CD4-positive, alpha-beta T cell treated with Interferon gamma for 1 hour (primary cell): ENCODE measurements at places on chromosomes 2 and 18.

DNA sequence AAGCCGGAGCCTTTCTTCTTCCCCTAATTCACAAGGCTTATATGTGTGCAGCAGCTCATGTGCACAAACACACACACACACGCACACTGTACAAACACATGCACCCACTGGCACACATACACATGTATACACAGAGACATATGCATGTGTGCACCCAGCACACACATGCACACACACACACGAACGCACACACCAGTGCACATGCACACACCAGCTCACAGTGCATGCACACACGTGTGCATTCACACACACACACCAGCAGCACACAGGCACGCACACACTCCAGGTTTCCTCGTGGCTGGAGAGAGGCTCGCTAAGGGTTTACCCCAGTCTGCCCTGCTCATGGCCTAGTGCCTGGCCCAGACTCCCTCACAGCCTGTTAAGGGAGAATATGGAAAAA, 234.0 kb downstream of the EIPR1 start:
- DNase-seq: no peak

DNA sequence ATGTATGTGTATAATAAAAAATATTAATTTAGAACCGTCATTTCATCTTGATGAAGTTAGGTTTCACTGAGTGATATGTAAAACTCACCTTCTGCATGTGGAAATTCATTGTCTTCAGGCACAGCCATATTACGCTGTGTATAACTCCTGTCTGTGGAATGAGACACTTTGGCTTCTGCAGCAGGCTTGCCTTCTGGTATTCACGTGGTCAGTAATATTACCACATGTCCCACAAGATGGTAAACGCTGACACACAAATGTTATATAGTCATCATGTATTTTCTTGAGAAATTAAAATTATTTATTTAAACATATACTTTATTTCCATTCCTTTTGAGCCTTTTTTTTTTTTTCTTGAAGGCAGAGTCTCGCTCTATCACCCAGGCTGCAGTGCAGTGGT, 25.1 kb upstream of the AAK1 start:
- DNase-seq: no peak

DNA sequence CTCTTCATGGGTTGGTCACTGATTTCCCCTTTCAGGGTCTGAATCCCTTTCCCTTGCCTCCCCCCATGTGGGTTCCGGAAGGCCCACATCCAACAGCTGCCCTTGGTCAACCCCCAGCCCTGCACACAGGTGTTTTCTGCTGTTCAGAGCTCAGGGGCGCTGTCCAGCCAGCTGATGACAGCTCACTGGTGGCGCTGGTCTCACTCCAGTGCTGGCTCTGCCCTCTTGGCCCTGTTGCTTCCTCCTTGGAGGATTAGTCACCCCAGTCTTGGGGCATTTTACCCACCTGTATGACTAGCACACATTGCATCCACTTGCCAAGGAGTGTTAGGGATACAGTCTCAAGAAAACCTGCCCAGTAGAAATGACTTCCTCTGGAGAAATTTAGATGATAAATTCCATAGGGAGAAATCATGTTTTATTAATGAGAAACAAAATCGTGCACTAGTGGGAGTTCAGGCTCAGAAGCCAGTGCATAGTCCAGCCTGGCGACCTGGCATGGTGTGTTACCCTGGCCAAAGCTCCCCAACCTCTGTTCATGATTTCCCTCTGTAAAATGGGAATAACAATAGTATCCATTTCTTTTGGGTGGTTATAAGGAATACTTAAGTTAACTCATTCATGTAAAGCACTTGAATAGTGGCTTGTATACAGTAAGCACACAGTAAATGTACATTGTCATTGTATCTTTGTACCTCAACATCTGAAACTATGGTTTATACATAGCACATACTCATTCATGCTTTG, 21.6 kb downstream of the CRIM1 start:
- DNase-seq: no peak

- DNase-seq: no peak
Observed at GRCh38 chr2:69716555-69717120, 25.3 kb upstream of the ANXA4 start.

DNA sequence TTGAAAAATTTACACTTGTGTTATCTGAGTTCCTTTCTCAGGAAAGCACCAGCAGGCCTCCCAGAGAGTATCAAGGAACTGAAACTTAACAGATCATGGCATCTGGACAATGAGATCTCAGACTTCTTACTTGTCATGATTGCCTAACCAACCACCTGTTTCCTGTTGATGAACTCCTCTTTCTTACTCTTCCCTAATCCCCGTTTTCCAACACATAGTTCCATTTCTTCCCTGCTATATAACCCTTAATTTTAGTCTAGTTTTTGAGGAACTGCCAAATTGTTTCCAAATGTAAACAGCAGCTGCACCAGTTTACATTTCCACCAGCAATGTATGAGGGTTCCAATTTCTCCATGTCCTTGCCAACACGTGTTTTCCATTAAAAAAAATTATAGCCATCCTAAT, 6.1 kb upstream of the FAM171B start:
- DNase-seq: no peak

GRCh38 chr2:219131327-219131726, 29.3 kb downstream of the NHEJ1 start:
- DNase-seq: no peak

- no peak for DNase-seq
Observed at GRCh38 chr2:79596403-79596802, 83.6 kb downstream of the CTNNA2 start.

GRCh38 chr2:167964650-167965413, 282.6 kb downstream of the STK39 start:
- DNase-seq: no peak

GRCh38 chr2:196239622-196240587, 68.5 kb upstream of the STK17B start:
- DNase-seq: peak; percentile 88

DNA sequence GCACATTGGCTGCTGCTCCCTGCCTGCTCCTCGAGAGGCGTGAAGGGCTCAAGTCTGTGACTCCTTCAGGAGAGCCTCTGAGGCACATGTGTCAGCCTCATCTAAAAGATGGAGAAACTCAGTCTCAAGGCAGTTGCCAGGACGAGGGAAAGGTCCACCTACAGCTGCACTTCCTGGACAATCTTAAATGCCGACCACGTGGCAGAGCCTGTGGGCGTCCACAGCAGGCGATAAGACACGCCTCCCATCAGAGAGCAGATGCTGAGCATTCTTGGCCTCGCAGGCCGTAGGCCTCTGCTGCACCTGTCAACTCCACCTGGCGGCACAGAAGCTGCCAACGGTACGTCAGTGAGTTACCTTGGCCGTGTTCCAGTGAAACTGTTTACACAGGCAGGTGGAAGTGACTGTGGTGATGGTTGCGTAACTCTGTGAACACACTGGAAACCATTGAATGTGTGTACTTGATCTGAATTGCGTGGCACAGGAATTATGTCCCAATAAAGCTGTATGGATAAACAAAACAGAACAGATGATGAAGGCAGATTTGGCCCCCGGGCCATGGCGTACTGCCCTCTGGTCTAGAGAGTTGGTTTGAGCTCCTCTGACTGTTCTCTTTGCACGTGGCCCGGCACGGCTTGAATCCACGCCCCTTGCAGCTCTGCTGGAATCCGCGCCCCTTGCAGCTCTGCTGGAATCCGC, 114.5 kb downstream of the RNF144A start:
- peak; percentile 71 for DNase-seq

GRCh38 chr2:228507870-228508269, 326.4 kb upstream of the SPHKAP start:
- no peak for DNase-seq

- DNase-seq: no peak
Observed at GRCh38 chr2:48943436-48943835, 187.9 kb upstream of the LHCGR start.

- no peak for DNase-seq
Observed at GRCh38 chr2:187102381-187102780, 253.4 kb upstream of the ZSWIM2 start.

DNA sequence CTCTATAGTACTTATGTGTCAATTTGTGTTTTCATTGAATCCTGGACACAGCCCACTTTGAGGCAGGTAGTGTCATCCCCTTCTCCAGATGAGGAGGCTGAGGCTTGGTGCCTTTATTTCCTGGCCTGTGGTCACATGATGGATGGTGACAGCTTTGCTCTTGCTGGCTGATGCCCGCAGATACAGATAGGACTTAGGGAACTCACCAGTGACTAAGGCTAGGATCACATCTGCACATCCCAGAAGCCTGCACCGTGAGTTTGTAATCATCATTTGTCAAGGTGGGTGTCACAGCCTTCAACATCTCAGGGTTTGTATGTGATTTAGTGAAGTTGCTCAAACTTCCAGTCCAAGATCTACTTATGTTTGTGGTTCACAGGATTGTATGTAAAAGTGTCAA, 295.1 kb upstream of the RAB12 start:
- DNase-seq: no peak

GRCh38 chr2:153770359-153770991, 101.2 kb upstream of the GALNT13 start:
- DNase-seq: no peak

DNA sequence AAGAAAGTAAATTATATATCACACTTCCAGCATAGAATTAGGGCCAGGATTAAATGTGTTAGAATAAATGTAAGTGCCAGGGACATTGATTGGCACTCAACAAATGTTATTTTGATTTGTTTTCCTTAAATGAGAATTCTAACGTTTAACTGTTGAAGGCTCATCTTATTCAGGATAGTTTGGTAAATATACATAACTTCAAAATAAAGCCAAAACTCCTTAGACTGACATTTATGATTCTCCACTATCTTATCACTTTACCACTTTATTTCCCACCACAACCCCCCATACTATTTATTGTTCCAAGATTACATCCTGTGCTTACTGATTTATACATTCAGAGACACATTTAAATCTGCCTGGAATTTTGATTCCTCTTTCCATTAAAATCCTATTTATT, 769.5 kb upstream of the CDH2 start:
- DNase-seq: no peak

- DNase-seq: no peak
Observed at GRCh38 chr18:32717126-32717525, 55.7 kb downstream of the KLHL14 start.

GRCh38 chr2:76413436-76413835, 702.7 kb upstream of the GCFC2 start:
- DNase-seq: no peak

GRCh38 chr2:189933041-189933440, 129.5 kb downstream of the MSTN start:
- no peak for DNase-seq

DNA sequence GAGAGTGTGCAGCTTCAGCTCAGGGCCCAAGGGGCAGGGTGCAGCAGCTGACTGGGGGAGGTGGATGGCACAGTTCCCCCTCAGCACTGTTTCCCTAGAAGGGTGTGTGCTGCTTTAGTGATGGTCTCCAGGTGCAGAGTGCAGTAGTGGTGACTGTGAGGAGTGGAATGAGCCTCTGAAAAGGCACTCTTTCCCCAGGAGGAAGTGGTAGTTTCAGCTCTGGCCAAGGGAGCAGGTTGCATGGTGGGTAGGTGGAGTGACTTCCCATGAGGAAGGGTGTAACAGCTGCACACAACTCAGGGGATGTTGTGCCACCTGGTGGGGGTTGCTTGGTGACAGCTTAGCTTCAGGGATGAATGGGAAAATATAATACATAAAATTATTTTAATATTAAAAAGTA, 251.5 kb upstream of the NXPH2 start:
- no peak for DNase-seq

DNA sequence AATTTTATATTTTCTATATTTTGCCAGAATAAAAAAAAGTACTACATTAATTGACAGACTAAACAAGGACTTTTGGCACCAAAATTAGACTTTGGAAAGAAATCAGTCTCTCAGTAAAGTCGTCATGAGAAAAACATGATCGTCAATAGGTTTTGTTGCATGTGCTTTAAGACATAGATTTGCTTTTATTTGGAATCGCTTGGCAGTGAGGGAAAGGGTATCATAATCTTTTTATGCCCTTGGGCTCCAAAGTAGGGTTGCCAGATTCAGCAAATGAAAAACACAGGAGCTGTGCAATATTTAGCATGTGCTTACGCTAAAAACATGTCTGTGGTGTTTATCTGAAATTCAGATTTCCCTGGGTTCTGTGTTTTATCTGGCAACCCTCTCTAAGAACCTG, 177.6 kb downstream of the LAMA1 start:
- no peak for DNase-seq

DNA sequence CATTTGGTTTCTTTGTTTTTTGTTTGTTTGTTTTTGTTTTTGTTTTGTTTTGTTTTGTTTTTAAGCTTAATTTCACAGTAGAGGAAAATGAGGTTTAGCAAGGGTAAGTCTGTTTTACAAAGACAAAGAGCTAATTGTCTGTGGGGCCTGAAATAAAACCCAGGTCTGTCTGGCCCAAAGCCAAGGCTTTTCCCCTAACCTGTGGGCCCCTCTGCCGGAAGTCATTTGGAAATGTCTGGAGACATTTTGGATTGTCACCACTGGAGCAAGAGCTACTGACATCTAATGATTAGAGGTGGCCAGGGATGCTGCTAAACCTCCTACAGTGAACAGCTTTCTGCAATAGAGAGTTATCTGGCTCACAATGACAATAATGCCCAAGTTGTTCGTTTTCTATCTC, 167.2 kb downstream of the MAP2 start:
- DNase-seq: no peak

GRCh38 chr18:21629089-21629832, 17.1 kb downstream of the SNRPD1 start:
- DNase-seq: no peak

DNA sequence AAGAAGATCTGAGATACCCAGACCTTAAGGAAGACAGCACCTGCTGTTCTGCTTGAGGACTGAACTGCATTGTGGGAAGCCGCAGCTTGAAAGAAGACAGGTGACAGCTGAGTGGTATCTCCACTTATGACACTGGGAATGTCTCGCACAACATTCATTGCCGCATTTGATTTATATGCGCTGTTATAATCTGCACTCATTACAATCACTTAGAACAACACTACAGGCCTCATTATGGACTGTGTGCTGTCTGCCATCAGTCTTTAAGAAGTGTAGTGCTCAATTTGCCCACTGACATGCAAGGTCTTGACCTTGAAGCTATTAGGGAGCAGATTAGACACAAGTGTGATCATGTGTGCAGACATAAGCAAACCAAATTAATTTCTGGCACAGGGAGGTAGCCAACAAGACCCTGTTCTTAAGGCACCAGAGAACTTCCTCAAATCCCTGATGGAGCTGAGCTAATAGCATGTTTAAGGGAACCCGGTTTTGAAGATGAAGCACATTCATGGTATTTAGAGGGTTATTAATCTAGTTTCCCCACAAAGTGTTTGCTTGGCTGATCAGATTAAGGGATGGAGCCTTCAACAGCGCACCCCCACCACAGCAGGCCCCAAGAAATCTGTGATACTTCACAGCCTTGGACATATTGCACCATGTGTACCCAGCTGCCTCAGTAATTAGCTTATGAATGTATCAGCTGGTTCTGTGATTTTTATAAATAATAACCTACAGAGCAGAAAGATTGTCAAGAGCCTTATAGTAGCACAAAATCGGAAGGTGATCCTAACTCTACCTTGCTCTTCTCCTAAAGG, 146.8 kb downstream of the SATB2 start:
- no peak for DNase-seq

GRCh38 chr18:52277785-52278184, 62.2 kb upstream of the DCC start:
- no peak for DNase-seq

- peak; percentile 4 for DNase-seq
Observed at GRCh38 chr2:191571163-191571769, 106.7 kb upstream of the NABP1 start.

GRCh38 chr2:120066800-120067547, 54.1 kb downstream of the EPB41L5 start:
- DNase-seq: no peak
